ENCODE measurements at places on chromosomes 1 and 21.

DNA sequence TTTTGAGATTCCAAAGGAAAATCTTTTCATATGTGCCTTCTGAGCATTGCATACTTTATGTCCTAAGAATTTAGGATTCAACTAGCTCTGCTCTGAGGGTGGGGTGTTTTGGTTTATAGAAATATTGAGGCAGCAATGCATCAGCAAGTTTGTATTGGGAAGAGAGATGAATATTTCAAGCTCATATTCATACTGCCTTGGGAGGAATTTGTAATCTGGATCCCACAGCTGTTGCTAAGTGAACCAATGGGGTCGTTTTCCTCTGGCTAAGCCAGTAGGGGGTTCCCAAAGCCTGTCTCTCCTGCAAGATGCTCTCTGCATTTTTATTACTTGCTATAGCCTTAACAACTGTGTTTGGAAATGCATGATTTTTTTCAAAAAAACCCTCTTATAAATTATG lies 130.6 kb downstream of the SNX7 start:
- no peak for DNase-seq

DNA sequence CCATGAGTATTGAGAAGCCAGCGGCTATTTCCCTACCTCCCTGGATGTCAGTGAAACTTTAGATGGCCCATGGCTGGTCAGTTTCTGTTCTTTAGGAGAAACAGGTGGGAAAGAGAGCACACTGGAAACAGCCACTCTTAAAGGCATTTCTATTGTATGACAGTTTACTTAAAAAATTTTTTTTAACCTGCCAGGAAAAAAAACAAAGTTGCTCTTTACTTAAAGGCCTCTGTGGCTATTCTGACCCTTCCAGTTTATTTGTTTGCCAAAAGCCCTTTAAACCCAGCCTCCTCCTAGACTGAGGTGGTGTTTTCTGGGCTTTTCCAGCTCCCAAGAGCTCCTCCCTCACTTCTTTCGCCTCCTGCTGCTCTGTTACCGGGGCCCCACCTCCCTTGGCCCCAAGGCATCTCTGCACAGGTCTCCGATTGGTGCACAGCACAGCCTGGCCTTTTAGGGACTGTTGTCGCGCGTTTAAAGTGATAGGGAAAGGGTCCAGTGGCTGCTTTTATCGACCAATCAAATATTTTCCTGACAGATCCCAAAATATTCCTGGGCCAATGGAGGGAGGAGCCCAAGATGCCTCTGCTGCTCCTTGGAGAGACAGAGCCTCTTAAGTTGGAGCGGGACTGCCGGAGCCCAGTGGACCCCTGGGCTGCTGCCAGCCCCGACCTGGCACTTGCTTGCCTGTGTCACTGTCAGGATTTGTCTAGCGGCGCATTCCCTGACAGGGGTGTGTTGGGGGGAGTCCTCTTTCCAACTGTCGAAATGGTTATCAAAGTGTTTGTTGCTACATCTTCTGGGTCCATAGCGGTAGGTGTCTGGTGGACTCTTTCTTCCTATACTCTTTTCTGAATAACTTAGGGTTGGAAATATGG lies at the start of gene SH3BGR:
TSS of gene SH3BGR (plus strand) at position 639 of the 875 bp plus-strand sequence. CDS start at position 766, 127 bp downstream.
- no peak for DNase-seq

GRCh38 chr1:109534307-109534858 lies 5.3 kb upstream of the GPR61 start:
- DNase-seq: no peak

- no peak for DNase-seq
Measured at GRCh38 chr1:223665592-223666312, at the start of gene CAPN8. CAPN8 (minus strand) TSS chr1:223665701; CDS start chr1:223665646, 55 bp downstream.

DNA sequence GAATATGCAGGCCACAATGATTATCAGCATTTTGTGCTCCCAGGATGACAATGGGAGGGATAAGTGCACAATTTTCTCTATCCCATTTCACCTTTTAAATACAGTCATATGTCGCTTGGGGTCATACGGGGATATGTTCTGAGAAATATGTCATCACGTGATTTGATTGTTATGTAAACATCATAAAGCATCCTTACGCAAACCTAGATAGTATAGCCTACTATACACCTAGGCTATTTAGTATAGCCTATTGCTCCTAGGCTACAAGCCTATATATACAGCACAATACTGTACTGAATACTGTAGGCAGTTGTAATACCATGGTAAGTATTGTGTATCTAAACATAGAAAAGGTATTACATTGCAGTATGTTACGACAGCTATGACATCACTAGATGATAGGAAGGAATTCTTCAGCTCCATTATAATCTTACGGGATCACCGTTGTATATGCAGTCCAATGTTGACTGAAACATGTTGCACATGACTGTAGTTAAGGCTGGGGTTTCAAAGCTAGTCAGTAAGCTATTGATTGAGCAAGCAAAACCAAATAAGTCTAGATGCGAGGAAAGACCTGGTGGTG lies 18.9 kb downstream of the RUSC1 start:
- DNase-seq: no peak

- no peak for DNase-seq
Measured at GRCh38 chr1:59730759-59731478, 83.8 kb upstream of the HOOK1 start.

DNA sequence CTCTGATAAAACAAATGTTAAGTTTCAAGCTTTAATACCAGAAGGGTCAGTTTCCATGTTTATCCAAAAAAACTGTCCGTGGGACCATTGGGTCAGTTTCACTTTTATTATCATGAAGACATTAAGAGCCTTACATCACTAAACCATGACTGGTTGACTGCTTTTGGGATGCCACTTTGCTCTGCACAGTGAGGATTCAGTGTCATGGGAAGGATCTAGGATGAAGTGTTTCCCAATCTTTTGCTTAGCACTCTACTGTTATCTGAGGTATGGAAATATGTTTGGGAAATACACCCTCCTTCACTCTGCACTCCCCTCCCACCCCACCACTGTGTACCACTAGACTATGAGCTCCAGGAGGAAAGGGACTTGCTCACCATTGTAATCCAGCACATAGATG lies 16.3 kb downstream of the RPS6KC1 start:
- no peak for DNase-seq

GRCh38 chr1:159879977-159880376 lies 17.5 kb upstream of the VSIG8 start:
- DNase-seq: no peak

DNA sequence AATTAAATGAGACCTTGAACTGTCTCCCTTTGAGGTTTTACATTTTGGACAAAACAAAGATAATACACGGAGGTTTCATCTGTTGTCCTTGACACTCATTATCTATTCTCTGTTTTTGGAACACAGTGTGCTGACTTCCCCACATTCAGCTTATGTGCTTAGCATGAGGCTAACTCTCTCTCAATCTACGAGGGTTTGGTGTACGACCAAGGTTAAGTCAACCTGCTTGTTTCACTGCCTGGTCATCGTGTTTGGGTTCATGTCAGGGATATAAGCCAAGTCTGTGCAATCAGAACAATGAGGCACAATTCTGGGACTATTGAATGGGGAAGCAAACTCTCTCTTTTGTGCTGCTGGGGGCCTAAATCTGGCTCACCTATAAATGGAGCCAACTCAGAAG lies 328.5 kb upstream of the USP25 start:
- no peak for DNase-seq

DNA sequence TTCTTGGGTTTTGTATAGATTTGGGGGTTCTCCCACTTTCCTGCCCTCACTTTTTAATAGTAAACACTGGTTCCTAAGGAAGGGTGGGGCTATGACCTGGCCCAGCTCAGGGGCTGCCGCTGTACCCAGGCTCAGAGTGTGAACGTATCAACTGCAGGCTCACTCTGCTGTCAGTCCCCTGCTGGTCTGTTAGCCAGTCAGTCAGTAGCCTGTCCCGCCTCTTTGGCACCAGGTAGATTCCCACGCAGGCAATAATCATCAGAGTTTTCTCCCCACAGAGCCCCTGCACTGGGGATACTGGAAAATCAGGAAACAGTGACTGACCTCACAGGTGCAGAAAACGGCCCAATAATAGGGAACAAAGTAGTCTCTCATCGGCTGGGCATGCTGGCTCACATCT lies 15.0 kb upstream of the ALPL start:
- no peak for DNase-seq

DNA sequence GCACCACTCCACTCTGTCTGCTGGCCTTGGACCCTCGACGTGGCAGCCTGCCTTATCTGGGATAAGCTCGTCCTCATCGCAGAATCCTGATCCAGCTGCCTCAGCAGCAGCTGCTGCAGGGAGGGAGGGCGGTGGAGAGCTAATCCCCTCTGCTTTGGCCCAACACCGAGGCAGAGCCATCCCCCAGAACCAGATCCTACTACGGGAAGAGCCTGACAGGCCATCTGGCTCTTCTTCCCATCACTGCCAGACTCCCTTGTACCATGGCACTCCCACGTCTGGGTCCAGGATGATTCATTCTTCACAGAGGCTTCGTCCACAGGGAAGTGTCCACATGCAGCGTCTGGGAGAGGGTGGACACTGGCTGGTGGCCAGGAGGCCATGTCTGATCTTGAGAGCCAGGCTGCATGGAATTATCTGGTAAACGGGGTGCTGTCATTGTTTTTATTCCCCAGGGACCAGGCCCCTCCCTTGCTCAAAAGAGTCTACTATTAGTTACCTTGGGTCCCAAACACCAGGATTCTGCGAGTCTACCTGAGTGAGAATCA lies 14.6 kb upstream of the PKP1 start:
- DNase-seq: peak; percentile 88

DNA sequence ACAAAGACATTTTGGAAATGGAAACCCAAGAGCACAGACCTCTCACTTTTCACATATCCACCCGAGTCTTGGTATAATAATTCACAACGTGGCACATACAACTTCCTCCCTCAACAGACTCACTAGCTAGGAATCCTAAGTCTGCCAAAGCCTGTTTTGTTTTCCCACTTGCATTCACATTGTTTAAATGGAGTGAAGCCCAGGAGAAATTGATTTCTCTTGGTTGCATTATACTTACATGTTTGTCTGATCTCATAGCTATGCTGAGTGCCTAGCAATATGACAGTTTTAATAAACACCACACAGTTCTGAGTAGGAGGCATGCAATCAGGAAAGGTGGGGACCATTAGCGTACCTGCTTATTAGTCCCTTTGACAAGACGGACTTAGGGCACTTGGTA lies 348.6 kb upstream of the ADGRL4 start:
- no peak for DNase-seq

DNA sequence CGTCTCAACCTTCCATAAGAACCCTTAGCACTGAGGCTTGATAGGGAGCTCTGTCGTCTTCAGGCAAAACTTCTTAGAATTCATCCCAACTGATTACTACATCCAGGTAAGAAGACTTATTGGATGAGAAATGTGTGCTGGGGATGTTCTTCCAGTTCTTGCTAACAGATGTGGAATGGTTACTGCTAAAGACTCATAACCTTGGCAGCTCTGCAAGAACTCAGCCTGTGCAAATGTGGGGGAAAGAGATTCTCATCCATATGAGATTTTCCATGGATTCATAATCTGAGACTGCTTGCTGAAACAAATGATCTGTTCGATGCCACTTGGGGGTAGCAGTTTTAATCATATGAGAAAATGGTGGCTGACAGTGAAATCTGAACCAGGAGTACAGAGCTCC lies 48.2 kb downstream of the NTPCR start:
- no peak for DNase-seq

All from NCI-H1694 (cell line).